ENCODE measurements at places on chromosomes 16 and 17.

DNA sequence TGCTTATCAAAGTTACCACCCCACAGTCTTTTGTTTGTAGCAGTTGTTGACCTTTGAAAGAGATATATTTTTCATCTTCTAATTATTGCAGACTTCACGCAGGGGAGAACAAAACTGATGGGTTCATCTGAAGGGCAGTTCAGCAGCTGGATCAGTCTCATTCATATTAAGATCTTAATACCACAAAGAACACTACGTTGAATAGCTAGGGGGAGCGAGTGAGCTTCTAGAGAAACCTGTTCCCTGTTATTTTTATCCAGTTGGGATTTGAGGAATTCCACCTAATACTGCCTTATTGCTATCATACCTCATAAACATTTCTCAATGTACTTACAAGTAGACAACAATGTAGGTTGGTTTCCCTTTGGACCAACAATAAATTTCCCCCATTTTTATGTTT is 306.1 kb upstream of the KIF2B start:
- no peak for DNase-seq

GRCh38 chr17:46057366-46057765 is 58.3 kb downstream of the STH start:
- no peak for DNase-seq

DNA sequence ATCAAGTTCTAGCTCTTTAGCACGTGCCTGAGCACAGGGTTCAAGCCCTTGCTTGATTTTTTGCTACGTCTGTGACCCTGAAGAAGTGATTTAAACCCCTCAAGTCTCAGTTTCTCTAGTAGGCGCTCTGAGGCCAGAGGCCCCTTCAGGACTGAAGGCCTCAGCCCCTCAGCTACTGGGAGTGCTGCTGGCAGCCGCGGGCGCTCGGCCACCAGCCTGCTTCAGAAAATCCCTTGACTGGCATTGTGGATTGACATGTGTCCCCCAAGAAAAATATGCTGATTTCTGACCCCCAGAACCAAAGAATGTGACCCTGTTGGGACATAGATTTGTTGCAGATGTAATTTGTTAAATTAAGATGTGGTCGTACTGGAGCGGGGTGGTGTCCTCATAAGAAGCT is 20.2 kb upstream of the WFDC1 start:
- DNase-seq = no peak

DNA sequence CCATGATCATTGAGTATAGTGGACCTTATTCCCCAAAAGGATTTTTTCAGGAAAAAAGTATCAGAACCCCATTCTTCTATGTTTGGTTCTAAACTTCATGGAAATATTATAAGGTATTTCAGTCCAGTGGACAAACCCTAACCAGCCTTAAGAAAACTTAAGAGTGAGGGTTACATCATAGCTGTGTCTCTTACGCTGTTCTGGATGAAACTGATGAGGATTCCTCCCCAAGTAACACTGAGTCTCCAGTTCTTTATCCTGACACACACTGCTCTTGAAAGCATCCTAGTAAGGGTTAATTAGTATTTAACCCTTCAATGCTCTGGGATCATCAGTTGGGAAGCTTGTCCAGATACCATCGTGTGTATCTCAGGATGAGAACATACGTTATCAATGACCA is 5.0 kb downstream of the LYRM1 start:
- DNase-seq = no peak

GRCh38 chr17:15981208-15981607 is 18.3 kb downstream of the ZSWIM7 start:
- DNase-seq = peak; percentile 58

- peak; percentile 80 for DNase-seq
Observed at GRCh38 chr16:1057252-1057932, 15.2 kb upstream of the SSTR5 start.

DNA sequence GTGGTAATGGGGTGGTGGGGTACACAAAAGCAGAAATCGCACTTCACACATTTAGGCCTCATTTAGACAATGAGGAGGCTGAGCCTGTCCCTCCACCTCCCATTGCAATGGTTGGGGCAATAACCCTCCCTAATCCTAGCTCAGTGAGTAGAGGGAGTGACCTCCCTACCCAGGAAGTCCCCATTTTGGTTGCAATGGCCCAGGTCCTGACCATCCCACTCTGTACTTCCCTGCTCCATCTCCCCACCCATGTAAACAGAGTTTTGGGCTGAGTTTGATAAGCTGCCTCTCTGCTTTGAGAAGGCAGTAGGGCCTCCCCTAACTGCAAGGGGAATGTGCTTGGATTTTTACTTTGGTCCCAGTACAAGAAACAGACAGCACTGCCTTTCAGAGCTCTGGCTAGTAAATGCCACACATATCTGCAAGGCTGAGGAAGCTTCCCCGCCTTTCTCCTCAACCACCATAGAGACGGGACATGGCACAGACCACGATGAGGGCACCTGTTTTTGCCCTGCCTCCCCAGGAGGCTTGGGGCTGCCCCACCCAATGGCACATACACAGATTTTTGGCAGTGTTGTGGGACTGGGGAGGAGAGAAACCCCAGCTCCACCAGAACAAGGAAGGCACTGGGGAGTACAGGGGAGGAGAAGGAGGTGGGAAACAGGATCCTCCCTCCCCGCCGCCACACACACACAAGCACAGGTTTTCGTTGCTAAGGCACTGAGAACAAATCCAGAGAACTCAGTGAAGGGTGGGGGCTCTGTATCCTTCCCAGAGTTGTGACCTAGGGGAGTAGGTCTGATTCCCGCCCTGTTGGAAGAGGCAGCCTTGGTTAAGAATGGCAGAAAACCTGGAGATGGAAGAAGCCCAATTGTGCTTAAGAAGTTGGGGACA is 7.3 kb downstream of the VAT1 start:
- DNase-seq = no peak

DNA sequence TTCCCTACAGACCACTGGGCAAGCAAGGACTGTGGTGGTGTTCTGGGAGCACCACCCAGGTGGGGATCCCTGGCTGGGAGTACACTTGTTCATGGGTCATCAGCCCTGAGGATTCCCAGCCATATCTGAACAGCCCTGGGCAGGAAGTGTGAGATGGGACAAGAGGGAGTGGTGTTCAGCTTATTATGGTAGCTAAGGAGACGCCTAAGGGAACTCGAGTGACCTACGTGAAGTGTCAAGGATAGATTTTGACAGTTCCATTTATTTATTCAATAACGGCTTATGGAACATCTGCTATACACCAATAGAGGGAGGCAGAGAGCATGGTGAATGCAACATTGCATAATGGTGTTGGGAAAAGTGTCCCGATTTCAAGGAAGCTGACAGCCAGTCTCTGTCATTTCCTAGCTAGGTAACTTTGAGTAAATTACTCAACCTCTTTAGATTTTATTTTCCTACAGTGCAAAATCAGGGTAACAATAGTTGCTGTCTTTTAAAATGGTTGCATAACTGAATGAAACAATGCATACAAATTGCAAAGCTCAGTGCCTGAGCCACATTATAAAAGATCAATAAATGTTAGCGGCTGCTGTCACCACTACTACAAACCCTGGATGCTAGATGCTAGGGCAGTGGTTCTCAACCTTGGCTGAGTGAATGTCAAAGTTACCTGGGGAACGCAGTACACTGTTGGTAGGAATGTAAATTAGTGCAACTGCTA is 534.1 kb downstream of the GRIN2A start:
- DNase-seq = no peak

GRCh38 chr17:75394332-75394918 is 11.1 kb downstream of the GRB2 start:
- DNase-seq = no peak

DNA sequence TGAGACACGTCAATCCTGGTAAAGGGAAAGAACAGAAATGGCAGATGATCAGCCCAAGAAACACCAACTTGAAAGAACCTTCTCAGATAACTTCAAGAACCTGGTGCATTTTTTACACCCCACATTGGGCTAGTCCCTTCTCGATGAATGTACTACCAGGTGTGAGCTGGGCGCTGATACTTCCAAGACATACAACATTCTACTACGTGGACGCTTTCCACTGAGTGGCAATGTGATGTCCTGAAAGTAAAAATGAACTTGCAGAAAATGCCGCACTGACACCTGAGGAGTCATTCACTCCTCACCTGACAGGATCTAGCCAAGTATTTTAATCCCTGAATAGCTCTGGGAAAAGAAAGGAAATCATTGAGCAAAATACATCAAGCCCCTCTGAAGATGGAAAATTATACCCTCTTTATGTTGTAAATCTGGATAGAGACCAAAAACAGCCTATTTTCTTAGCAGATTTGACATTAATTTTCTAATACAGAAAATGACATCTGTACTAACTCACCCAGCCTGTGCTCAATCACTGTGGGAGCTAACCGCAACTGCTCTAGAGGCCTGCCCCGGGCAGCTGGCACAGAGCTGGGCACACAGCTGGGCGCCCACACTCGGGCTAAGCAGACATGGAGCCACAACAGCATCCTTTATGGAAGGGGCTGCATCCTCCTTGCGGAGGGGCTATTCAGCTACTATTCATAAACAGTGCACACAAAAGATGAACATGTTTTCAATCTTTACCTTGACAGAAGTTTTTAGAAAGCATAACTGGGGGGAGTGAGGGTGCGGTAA is 16.2 kb downstream of the SNN start:
- DNase-seq = no peak

DNA sequence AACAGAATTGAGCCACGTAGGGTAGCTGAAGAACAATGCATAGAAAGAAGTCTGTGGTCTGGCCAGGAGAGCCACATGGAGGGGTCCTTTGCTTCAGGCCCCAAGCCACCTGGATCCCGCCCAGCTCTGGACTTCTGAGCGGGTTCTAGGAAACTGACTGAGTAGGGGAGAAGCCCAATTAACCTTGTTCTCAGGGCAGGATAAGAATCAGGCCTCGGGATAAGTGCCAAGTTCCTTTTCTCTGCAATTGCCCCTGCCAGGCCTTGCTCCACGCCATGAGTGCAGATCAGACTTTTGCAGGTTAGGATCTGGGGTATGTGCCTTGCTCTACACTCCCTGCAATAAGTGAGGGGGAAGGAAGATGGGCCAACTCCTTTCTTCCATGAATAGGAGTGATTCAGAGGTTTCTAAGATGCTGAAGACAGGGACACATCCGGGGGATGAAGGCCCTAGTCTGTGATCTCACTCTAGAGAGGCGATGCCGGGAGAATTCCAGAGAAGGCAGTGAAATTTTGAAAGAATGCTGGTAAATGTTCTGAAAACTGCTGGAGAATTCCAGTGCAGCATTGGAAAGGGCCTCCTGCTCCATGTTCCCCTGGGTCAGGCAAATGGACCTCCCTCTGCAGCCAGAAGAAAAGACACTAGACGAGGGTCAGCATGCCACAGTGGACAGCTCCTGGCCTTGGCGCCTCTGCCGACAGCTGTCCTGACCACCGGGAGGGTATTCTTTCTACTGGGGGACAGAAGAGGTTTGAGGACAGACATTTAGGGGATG is 5.8 kb downstream of the NEUROD2 start:
- no peak for DNase-seq

DNA sequence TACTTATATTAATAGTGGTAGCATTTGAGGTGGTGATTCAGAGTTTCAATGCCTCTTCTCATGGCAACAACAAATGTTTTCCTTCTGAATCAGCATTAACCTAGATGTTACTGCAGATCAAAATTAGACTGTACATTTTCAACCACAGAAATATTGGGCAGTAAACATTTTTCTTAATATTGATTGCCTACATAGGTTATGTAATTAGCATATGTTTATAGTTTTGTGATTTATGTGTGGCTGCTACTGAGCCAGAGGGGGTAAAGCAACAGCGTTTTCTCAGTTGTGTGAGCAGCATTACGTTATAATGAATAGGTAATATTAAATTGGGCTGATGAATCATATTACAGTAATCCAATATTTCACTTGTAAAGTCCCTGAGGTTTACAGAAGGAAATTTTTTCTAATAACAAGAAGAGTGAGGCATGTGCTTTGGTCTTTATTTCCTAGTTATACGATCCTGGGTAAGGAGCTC is 18.8 kb upstream of the BMERB1 start:
- DNase-seq = no peak

DNA sequence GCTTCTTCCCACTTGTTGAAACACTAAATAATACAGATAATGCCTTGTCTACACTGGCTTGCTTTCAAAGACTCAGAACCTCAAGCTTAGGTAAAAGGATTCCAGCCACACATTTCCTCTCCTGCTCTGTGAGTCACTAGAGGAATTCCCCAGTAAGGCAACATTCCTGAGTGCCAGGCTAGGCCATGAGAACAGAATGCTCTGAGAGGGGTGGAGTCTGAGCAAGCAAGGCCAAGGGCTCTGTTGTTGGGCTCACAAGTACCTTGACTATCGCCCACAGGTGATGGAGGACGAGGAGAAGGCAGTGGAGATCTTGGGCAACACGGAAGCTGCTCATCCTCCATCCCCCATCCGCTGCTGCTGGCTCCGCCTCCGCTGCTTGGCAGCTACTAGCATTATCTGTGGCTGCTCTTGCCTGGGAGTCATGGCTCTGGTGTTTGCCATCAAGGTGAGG is 6.7 kb upstream of the PHKG2 start:
- DNase-seq = no peak

Measured in activated CD4-positive, alpha-beta T cell treated with anti-CD3 and anti-CD28 coated beads for 36 hours (primary cell).